ENCODE measurements at places on chromosomes 6 and 20.
A peak's percentile ranks its signal among the peaks of the same experiment; 100 is the strongest.

DNA sequence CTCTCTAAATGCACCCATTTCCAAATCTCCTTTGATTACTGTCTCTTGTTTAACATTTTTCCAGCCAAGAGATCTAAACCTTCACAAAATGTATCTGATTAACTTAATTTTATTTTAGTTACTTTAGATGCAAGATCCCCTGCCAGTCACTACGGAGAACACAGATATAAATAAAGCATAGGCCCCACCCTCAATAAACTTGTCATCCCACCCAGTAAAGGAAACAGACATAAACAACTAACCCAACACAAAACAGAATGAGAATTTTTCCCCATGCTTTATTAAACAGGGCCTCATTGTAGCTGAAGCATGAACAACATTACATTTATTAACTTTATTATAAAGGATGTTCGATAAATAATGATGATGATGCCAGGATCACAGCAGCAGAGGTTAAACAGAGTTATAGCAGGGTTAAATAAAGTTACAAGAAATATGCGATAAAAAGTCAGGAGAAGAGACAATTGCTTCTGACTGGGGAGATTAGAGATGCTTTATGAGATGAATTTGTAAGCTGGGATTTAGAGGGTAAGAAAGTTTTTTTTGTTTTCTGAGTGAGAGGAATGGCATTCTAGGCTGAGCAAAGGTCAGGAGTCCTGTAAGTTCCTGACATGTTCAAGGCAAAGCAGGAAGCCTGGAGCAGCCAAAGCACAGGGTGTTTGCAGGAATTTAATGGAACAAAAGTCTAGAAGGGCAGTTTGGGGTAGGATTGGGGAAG is 41.1 kb downstream of the TFAP2A start:
- no peak for DNase-seq
- H3K27ac ChIP-seq, result no peak overlapping the region
- peaks cover 3% of the 10 kb centered on the region for H3K27me3 ChIP-seq
- no peaks in the 10 kb centered on the region for H3K36me3 ChIP-seq
- H3K4me3 ChIP-seq, result no peak overlapping the region

- no peak overlapping the region for H3K27ac ChIP-seq
- DNase-seq, result no peak
- peaks cover 2% of the 10 kb centered on the region for H3K27me3 ChIP-seq
- H3K36me3 ChIP-seq, result peaks cover 3% of the 10 kb centered on the region
Observed at GRCh38 chr6:157574851-157575424, 193.9 kb downstream of the ZDHHC14 start.

DNA sequence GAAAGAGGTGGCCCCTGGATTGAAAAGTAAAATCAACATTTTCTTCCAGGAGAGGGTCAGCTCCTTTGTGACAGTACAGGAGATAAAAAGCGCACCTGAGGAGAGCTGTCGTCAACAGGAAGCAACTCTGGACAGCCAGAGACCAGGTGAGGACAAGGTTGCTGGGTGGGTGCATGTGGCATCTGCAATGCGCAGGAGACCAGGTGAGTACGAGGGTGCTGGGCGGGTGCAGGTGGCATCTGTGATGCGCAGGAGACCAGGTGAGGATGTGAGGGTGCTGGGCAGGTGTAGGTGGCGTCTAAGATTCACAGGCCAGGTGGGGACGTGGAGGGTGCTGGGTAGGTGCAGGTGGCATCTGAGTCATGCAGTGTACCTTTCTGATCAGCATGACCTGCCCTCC is 38.4 kb downstream of the WDR27 start:
- no peak overlapping the region for H3K4me3 ChIP-seq
- H3K27me3 ChIP-seq, result no peaks in the 10 kb centered on the region
- H3K36me3 ChIP-seq, result no peaks in the 10 kb centered on the region
- DNase-seq, result no peak

DNA sequence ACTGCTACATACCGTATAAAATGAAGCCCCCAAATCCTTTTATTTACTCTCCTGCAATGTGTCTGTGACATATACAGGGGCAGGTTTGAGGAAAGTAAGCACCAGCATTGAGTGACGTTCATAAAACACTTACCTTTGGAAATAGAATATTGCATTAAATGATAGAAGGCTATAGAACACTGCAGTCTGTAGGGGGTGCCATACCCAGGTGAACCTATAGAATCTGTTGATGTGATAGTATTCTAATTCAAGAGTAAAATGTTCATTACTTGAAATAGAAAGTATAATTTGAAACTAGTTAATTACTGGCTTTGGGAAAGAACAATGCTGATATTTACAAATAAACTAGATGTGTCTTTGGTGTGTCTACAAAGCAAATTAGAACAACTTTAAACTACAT is 47.0 kb upstream of the PRL start:
- H3K4me3 ChIP-seq, result no peak overlapping the region
- no peaks in the 10 kb centered on the region for H3K4me1 ChIP-seq
- H3K27me3 ChIP-seq, result no peaks in the 10 kb centered on the region

- H3K27ac ChIP-seq, result no peak overlapping the region
- no peaks in the 10 kb centered on the region for H3K36me3 ChIP-seq
- peaks cover 17% of the 10 kb centered on the region for H3K27me3 ChIP-seq
- DNase-seq, result no peak
- peaks cover 15% of the 10 kb centered on the region for H3K4me1 ChIP-seq
- no peak overlapping the region for H3K4me3 ChIP-seq
Observed at GRCh38 chr6:150118627-150119026, 24.2 kb upstream of the PPP1R14C start.

DNA sequence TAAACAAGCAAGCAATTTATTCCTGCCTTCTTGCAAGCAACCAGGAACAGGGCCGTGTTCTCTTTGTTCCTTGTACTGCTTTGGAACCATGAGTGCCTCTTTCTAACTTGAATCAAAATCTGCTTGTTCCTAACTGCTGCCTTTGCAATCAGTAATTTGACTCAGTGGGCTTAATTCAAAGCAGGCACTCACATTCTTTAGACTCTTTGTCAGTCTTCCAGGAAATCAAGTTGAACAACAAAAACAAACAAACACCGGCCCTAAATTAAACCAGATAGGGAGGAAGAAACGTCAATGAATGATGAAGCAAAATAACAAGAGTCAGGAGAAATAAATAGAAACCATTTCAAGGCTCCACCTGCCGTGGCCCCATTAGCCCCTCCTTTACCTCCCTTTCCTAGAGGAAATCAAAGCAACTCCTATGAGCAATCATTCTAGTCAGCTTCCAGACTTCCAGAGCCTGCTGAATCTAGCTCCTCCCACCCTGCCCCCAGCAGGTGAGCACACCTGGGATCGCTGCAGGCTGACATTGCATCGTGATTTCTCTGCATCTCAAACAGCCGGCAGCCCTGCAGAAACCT is 582.2 kb upstream of the FLRT3 start:
- H3K36me3 ChIP-seq, result no peaks in the 10 kb centered on the region
- H3K4me1 ChIP-seq, result no peaks in the 10 kb centered on the region
- no peak overlapping the region for H3K27ac ChIP-seq
- H3K27me3 ChIP-seq, result no peaks in the 10 kb centered on the region

DNA sequence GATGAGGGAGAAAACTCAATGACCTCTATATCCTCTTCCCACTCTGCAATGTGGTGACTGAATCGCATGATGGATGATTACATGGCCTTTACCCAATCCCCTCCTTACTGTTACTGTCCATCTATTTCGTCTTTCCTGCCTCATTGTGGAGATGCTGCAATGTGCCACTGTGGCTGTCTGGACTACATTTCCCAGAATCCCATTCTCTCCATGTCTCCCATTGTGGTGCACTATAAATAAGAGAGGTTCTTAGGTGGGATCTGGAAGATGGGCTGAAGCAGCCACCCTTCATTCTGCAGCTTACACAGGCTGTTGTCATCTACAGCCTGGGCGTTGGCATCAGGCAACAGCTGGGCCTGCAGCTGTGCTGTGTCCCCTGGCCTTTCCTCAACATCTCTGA is 233.6 kb downstream of the PRKN start:
- no peaks in the 10 kb centered on the region for H3K36me3 ChIP-seq
- no peaks in the 10 kb centered on the region for H3K4me1 ChIP-seq
- H3K4me3 ChIP-seq, result no peak overlapping the region
- H3K27ac ChIP-seq, result no peak overlapping the region
- no peak for DNase-seq

- H3K4me3 ChIP-seq, result no peak overlapping the region
- H3K27me3 ChIP-seq, result peaks cover 8% of the 10 kb centered on the region
- DNase-seq, result no peak
- peaks cover 30% of the 10 kb centered on the region for H3K4me1 ChIP-seq
- no peak overlapping the region for H3K27ac ChIP-seq
Observed at GRCh38 chr6:12608016-12608860, 108.3 kb upstream of the PHACTR1 start.

DNA sequence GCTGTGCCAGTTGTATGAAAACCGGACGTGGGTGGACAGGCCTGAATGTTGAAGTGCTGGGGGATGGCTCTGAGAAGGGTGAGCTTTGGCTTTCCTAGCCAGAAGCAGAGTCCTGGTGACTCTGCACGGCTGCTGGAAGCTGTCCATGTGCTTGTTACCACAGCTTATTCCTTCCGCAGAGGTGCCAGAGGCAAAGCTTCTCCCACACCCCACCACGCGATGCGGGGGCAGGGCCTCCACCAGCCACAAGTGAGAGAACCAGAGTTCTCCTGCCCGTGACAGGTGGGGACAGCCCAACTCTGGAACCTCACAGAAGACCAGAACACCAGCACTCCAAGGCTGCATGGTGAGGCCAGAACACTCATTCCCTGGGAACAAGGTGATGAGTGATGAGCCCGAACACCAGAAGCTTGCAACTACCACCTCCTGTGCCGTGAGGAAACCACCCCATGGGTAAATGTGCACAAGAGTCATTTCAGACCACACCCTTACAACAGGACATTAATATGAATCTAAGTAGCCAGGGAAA is 36.7 kb downstream of the JAG1 start:
- no peaks in the 10 kb centered on the region for H3K27me3 ChIP-seq
- H3K4me3 ChIP-seq, result no peak overlapping the region
- no peaks in the 10 kb centered on the region for H3K4me1 ChIP-seq
- H3K36me3 ChIP-seq, result no peaks in the 10 kb centered on the region
- H3K27ac ChIP-seq, result no peak overlapping the region

DNA sequence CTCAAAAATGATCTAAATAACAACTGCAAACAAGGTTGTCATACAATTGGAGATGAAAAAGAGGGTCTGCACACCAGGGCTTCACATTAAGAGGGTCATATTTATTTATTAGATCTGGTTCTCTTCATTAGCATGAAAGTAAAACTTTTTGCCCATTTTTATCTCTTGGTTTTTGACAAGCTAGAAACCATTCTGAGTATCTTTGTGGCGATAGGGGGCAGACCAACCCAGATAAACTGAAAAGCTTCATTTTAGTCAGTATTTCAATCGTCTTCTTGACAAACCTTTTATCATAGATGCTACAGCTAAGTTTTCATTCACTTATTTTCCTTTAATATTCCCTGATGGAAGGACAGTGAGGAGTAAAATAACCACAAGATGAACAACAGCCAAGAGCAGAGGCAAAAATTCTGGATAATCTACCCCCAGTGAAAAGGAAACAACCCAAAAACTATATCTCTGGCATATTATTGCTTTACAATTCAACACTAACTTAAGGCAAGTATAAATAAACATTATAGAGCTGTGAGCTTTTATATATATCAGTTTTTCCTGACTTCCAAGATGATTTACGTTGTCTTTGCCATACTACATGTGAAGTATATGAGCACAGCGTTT is 45.2 kb downstream of the THEMIS start:
- H3K4me3 ChIP-seq, result no peak overlapping the region
- H3K27me3 ChIP-seq, result no peaks in the 10 kb centered on the region
- peak overlapping the region; percentile 14 for H3K27ac ChIP-seq
- peaks cover 48% of the 10 kb centered on the region for H3K4me1 ChIP-seq
- DNase-seq, result no peak

DNA sequence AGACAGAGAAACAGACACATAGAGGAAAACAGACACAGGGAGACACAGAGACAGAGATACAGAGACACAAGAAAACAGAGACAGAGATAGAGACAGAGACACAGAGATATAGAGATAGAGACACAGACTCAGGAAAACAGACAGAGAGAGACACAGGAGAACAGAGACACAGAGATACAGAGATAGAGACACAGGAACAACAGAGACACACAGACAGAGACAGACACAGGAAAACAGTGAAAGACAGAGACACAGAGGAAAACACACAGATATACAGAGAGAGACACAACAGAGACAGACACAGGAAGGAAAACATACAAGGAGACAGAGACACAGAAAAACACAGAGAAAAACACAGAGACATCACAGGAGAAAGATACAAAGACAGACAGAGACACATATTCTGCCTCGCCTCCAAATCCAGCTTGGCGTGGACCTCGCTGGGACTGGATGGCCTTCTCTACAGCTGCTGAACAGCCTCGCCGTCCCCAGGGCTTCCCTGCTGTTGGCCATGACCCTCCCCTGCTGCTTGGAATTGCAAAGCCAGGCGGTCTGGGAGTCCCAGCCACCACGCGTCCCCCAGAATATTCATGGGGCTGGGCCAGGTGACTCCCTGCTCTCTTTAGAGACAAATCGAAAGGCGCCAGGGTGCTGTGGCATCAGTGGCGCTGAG is 36.8 kb downstream of the NTSR1 start:
- DNase-seq, result no peak
- peaks cover 31% of the 10 kb centered on the region for H3K27me3 ChIP-seq
- H3K36me3 ChIP-seq, result no peaks in the 10 kb centered on the region
- no peak overlapping the region for H3K27ac ChIP-seq
- H3K4me1 ChIP-seq, result peaks cover 19% of the 10 kb centered on the region

- no peak for DNase-seq
- no peak overlapping the region for H3K27ac ChIP-seq
- no peaks in the 10 kb centered on the region for H3K4me1 ChIP-seq
- no peaks in the 10 kb centered on the region for H3K27me3 ChIP-seq
- H3K4me3 ChIP-seq, result no peak overlapping the region
Observed at GRCh38 chr6:84618836-84619235, 145.6 kb downstream of the TBX18 start.

GRCh38 chr20:1195226-1195625 is 8.0 kb upstream of the C20orf202 start:
- no peak overlapping the region for H3K4me3 ChIP-seq
- DNase-seq, result no peak
- no peak overlapping the region for H3K27ac ChIP-seq
- no peaks in the 10 kb centered on the region for H3K36me3 ChIP-seq
- H3K4me1 ChIP-seq, result peaks cover 6% of the 10 kb centered on the region

DNA sequence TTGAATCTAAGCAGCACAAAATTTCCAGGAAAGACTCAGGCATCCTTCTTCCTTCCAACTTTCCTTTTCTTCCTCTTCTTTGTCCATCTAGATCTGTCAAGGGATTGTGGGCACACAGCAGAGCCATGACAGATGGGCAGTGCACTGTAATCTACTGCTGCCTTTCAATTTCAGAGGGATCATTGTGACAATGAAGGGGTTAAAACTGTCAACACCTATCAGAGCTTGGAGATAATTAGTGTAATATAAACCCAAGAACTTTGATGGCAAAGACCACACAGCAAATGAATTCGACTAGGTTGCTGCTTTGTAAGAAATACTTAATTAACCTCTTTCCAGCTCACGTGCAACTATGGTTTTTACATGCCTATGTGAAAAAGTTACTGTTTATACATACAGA is 55.0 kb downstream of the SAMD5 start:
- H3K27me3 ChIP-seq, result no peaks in the 10 kb centered on the region
- H3K4me3 ChIP-seq, result no peak overlapping the region
- H3K36me3 ChIP-seq, result no peaks in the 10 kb centered on the region
- DNase-seq, result no peak
- H3K27ac ChIP-seq, result no peak overlapping the region
- H3K4me1 ChIP-seq, result no peaks in the 10 kb centered on the region

- H3K36me3 ChIP-seq, result no peaks in the 10 kb centered on the region
- H3K4me1 ChIP-seq, result no peaks in the 10 kb centered on the region
- no peak overlapping the region for H3K27ac ChIP-seq
- no peaks in the 10 kb centered on the region for H3K27me3 ChIP-seq
- no peak overlapping the region for H3K4me3 ChIP-seq
- DNase-seq, result no peak
Observed at GRCh38 chr6:115442323-115442722, 618.4 kb downstream of the FRK start.

All from activated T-helper 1 cell treated with anti-CD3 and anti-CD28 coated beads, Interleukin-12 subunit alpha, Interleukin-12 subunit beta, Interleukin-2, Interleukin-4 antibody, amounts not matched to agents 30 ng/mL and 10 ng/mL and 1 ng/mL, durations not matched to agents 14 hours and 24 hours and 36 hours (primary cell).